ENCODE measurements at places on chromosomes 4 and X. TPM values are rescaled to one million over a fixed set of nuclear protein-coding genes. Genes with fewer than 3 reads are reported as not detected.

Gene SPRY1
- total RNA-seq: 82.1 TPM

Gene BMX
- 4.2 TPM for total RNA-seq

GRCh38 chrX:129091097-129091496 lies 432.2 kb downstream of the SMARCA1 start:
- H3K27me3 ChIP-seq: no peaks in the 10 kb centered on the region
- H3K27ac ChIP-seq: no peak overlapping the region
- no peak overlapping the region for H3K4me3 ChIP-seq
- H3K4me1 ChIP-seq: no peaks in the 10 kb centered on the region
- H3K36me3 ChIP-seq: no peaks in the 10 kb centered on the region

Gene NXF2
- total RNA-seq: not detected

DNA sequence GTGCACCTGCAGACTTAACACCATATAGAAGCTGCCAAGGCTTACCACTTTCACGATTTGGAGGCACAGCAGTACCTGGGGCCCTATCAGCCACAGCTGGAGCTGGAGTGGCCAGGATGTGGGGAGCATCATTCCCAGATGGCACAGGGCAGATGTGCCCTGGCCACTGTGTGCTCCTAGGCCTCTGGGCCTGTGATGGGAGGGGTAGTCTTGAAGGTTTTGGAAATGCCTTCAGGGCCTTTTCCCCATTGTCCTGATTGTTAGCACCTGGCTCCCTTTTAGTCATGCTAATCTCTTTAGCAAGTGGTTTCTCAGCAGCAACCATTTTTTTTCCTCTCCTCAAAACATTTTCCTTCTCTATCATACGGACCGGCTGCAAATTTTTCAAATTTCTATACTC lies 490.2 kb downstream of the RAB28 start:
- no peak overlapping the region for H3K4me3 ChIP-seq
- no peak for DNase-seq
- no peak overlapping the region for H3K27ac ChIP-seq
- no peaks in the 10 kb centered on the region for H3K4me1 ChIP-seq

DNA sequence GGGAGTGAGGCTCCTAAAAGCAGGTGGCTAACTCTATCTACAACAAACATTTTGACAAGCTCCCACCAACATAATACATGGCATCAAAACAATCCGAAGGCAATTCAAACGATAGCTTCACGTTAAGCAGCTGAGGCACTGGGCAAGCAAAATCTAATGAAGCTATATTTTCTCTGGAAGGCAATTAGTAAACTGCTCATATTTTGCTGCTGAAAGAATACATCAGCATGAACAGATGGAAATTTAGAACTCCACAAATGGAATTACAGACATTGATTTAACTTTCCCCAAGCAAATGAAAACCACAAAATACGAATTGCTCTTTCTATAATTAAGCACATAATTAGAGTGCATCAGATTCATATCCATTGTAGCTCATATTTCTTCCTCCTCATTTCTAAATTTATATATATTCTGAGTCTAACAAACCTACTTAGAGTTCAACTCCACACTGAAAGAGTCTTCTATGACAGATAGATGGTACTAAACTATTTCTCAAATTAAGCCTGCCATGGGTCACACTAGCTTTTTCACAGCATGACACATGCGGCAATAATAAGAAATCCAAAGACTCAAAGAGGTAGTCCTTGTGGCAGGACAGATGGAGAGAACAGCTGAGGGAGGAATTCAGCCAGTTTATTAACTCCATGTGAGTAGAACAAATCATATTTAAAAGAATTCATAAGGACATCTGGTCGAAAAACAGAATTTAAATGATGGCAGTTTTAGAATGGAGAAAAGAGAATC lies 305.4 kb downstream of the MAPK10 start:
- H3K36me3 ChIP-seq: no peaks in the 10 kb centered on the region
- H3K27me3 ChIP-seq: no peaks in the 10 kb centered on the region
- no peak overlapping the region for H3K27ac ChIP-seq
- no peaks in the 10 kb centered on the region for H3K4me1 ChIP-seq
- no peak for DNase-seq

DNA sequence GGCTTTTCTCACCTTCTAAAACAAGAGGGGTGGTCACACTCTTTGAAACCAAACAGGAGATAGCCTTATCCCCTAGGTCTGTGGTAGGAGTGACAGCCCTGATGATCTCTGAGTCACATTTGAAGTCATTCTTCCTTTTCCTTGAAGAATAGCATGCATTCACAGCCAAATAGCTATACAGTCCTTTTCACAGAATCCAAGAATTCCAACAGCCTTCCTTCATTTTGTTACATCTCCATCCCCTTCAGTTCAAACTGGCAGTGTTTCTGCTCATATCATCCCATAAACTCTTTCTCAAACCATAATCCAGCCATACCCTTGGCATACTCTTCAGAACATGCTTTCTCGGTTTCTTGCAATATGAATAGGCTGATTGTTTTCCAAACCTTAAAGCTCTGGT lies 33.3 kb upstream of the TMEM184C start:
- H3K27me3 ChIP-seq: no peaks in the 10 kb centered on the region
- H3K4me1 ChIP-seq: no peaks in the 10 kb centered on the region
- DNase-seq: no peak
- H3K4me3 ChIP-seq: no peak overlapping the region
- no peaks in the 10 kb centered on the region for H3K36me3 ChIP-seq
- no peak overlapping the region for H3K27ac ChIP-seq

DNA sequence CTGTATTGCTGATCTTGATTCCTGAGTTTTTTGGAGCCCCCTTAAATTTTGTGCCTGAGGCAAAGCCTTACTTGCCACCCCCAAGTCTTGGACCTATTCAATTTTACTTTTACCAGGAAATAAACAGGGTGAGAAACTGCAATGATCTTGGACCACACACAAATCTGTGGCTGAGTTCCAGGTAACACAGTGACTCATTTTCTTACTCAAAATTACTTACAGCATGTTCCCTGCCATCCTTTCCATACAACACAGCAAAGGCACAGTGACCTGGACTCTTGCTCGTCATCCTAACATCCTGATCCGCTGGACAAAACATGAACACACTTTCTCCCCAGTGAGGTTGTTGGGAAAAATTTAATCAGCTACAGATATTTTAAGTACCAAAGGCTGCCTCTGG lies 60.7 kb upstream of the S100G start:
- no peak for DNase-seq
- no peaks in the 10 kb centered on the region for H3K36me3 ChIP-seq
- peaks cover 14% of the 10 kb centered on the region for H3K27me3 ChIP-seq
- H3K4me1 ChIP-seq: no peaks in the 10 kb centered on the region
- no peak overlapping the region for H3K27ac ChIP-seq

Gene HELT
- total RNA-seq: not detected

DNA sequence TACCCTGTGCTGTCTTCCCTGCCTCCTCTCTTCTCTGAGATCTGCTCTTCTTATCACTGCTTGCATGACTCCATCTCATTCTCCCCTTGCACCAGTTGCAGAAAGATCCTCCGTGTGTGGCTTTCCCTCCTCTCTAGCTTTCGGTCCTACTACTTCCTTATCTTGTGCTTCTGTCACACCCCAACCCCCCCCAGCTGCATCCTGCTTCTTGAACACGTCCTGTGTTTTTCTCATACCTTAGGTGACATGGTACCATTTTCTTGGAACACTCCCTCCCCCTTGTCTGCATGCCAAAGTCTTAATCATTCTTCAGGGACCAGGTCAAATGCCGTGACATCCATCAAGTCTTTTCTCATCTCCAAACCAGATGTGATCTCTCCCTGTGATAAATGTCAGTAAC lies 46.4 kb downstream of the FHL1 start:
- no peak overlapping the region for H3K27ac ChIP-seq
- no peak overlapping the region for H3K4me3 ChIP-seq
- DNase-seq: no peak
- no peaks in the 10 kb centered on the region for H3K4me1 ChIP-seq

GRCh38 chr4:106583567-106583966 lies 215.0 kb upstream of the GIMD1 start:
- no peaks in the 10 kb centered on the region for H3K36me3 ChIP-seq
- no peak for DNase-seq
- H3K27me3 ChIP-seq: no peaks in the 10 kb centered on the region
- H3K4me1 ChIP-seq: no peaks in the 10 kb centered on the region
- no peak overlapping the region for H3K27ac ChIP-seq

DNA sequence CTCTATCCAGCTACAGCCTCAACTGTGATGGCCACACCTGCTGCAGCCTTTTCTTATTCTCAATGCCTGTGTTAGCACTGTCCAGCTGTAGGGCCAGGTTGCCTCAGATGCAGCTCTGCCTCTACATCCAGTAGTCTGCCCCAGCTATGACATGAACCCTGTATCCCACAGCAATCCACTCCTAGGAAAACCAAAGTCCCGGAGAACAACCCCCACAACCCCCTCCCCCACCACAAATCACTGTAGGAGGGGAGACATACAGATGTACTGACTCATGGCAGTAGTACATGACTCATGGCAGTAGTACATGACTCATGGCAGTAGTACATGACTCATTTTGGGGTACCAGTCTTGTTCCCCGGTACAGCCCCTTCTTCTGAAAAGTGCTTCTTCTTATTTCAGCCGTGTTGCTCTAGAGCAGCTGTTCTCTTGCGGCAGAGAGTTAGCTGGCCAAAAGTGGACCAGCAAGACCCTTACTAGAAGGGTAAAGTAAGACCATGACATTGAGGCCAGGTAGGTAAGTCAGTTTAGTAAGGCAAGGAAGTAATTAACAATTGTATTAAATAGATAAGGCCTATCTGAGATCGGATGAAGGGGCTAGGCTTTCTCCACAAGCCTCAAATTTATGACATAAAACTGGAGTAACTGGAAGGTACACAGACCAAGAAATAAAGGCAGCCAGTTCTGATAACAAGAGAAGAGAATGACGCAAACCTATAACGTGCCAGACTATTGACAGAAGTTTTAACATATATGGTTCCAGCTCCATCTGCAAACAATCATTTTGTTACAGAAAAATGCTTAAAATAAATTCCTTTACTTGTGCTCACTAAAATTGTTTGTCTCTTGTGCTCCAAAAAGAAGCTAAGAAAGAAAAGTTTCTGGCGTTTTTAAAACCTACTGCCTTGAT lies 221.4 kb downstream of the TACR3 start:
- no peak overlapping the region for H3K27ac ChIP-seq
- no peaks in the 10 kb centered on the region for H3K27me3 ChIP-seq
- no peaks in the 10 kb centered on the region for H3K4me1 ChIP-seq
- no peak for DNase-seq

DNA sequence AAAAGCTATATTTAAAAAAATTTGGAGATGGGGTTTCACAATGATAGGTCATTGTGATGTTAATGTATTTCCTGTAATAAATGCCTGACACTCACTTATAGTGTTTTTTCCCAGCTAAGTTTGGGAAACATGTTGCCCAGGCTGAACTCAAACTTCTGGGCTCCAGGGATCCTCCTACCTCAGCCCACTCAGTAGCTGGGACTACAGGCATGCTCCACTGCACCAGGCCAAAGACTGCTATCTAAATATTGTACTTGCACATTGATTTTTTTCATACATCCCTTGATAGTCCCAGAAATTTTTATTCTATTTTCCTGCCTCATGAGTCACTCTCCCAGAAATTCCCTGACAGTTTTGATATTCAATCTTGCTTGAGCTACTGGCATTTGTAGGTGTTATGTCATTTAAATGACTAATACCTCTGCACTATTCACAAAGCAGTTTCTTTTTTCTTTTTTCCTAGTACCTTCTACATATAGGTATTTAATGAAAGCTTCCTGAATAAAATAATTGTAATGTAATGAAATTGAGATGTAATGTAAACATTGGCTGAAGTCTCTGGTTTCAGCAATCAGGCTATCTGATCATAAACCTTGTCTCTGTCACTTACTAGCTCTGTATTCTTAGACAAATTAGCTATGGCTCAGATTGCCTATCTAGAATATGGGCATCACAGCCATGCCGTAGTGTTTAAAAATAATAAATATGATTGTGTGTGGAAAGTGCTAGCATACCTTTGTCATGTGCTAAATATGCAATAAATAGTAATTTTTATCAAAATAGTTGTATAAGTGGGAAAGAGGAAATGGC lies 1973.0 kb upstream of the AGA start:
- no peaks in the 10 kb centered on the region for H3K4me1 ChIP-seq
- no peak overlapping the region for H3K27ac ChIP-seq
- H3K36me3 ChIP-seq: no peaks in the 10 kb centered on the region
- DNase-seq: no peak

- H3K4me1 ChIP-seq: no peaks in the 10 kb centered on the region
- H3K4me3 ChIP-seq: no peak overlapping the region
- H3K27me3 ChIP-seq: no peaks in the 10 kb centered on the region
- no peak for DNase-seq
Observed at GRCh38 chr4:15953625-15954024, 9.3 kb downstream of the FGFBP2 start.

- H3K4me3 ChIP-seq: peak overlapping the region; percentile 71
- H3K27me3 ChIP-seq: peaks cover 50% of the 10 kb centered on the region
- H3K27ac ChIP-seq: peak overlapping the region; percentile 72
- H3K4me1 ChIP-seq: peaks cover 6% of the 10 kb centered on the region
- H3K36me3 ChIP-seq: no peaks in the 10 kb centered on the region
- DNase-seq: no peak
Observed at GRCh38 chr4:108173599-108174057, 4.9 kb upstream of the LEF1 start.

- H3K27me3 ChIP-seq: peaks cover 16% of the 10 kb centered on the region
- no peaks in the 10 kb centered on the region for H3K4me1 ChIP-seq
- no peak overlapping the region for H3K4me3 ChIP-seq
- no peaks in the 10 kb centered on the region for H3K36me3 ChIP-seq
- DNase-seq: no peak
Observed at GRCh38 chrX:56314334-56314733, 82.2 kb downstream of the KLF8 start.

Gene IL3RA
- total RNA-seq: 2.9 TPM

GRCh38 chr4:143443728-143444127 lies 69.8 kb upstream of the SMARCA5 start:
- no peaks in the 10 kb centered on the region for H3K4me1 ChIP-seq
- H3K36me3 ChIP-seq: no peaks in the 10 kb centered on the region
- H3K27ac ChIP-seq: no peak overlapping the region
- no peaks in the 10 kb centered on the region for H3K27me3 ChIP-seq
- no peak for DNase-seq

DNA sequence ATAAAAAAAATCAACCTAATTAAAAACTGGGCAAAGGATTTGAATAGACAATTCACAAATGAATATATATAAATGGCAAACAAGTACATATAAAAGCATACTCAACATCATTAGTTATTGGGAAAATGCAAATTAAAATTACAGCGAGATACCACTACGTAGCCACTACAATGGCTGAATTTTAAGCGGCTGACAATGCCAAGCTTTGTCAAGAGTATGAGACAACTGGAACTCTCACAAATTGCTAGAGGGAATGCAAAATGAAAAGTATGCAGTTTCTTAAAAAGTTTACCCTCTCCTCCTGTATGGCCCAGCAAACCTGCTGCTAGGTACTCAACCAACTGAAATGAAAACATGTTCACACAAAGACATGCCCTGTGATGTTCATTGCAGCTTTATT lies 34.8 kb downstream of the ZFP42 start:
- no peaks in the 10 kb centered on the region for H3K36me3 ChIP-seq
- H3K4me3 ChIP-seq: no peak overlapping the region
- H3K27ac ChIP-seq: no peak overlapping the region
- H3K4me1 ChIP-seq: no peaks in the 10 kb centered on the region

Data from breast epithelium (tissue), 4 donors.